NCI-H1048 (cell line): ENCODE measurements at places on chromosomes 6 and 20.

DNA sequence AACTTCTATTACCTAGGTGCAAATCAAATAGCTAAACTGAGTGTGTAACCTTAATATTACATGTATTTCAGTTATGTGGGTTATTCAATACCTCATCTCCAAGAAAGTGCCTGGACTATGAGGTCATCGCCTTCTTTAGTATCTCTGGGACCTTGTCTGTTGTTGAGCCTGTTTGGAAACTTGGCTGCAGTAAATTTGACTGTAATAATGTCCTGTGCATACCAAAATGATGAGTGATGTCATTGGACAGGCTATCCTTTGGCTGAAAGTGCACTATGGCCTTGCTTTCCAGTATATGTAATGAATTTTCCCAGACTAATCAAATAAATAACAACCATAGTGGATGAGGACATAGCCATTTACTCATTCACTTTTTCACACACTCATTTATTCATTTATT is 455.1 kb downstream of the ADGRB3 start:
- DNase-seq, result no peak

DNA sequence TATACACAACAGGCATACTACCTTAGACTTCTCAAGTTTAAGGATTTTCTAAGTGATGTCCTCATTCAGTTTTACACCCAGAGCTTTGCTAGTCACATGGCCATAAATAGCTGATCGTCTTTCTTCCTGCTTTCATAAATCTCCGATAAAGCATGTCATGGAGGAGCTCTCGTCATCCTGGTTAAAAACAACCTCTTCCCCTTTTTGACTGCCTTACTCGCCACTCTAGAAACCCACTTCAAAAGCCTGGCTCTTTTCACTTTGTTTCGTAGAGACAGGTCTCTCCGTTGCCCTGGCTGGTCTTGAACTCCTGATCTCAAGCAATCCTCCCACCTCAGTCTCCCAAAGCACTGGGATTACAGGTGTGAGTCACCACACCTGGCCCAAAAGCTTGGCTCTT is 67.0 kb upstream of the SMIM29 start:
- no peak for DNase-seq

GRCh38 chr6:82362878-82363427 is 664 bp upstream of the TPBG start:
- no peak for DNase-seq

DNA sequence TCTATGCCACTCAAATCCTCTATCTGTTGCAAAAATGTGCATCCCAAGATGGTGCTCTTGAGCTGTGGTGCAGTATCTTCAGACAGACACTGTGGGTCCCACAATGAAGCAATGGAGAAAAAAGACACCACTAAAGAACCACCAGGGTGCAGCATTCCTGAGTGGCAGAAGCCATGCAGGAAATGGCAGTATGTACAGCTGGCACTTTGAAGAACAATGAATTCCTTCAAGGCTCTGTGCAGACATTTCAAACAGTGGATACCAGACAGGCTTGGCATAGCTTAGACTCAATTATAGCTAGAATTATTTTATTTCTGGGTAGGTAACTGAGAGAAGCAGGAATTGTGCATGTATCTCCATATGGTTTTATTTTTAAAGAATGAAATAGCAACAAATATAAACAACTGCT is 24.0 kb upstream of the HDAC2 start:
- DNase-seq, result no peak

- no peak for DNase-seq
Observed at GRCh38 chr6:134626086-134626485, 308.2 kb upstream of the SGK1 start.

GRCh38 chr20:61900011-61900944 is 165.4 kb downstream of the TAF4 start:
- no peak for DNase-seq
